ENCODE measurements at places on chromosomes 7 and 10.

DNA sequence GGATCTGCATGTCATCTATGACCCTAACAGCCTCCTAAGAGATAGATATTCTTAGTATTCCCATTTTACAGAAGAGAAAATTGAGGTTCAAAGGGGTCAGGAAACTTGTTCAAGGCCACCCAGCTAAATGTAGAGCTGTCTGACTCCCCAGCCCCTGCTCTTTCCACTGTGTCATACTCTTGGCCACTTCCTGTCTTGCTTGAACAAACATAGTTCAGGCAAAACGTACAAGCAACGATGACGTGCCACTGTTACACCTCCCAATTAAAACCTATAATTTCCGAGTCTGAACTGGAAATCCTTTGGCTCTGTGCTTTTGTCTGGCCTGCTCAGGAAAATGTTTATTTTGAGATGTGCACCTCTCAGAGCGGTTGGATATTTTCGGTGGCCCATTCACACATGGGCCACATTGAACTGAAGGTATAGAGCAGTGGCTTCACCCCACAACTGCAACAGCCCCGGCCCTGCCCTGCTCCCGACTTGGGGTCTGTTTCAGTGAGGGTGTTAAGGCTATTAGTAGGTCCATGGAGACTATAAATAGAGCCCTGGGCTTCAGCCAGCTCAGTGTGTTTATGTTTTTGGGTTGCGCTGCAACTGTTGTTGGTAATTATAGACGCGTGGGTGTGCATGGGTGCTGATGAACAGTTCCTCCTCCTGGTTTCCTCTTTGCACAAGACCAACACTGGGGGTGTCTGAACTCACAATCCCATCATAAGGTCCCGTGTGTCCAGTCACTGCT, 172.3 kb upstream of the ADO start:
- peak; percentile 94 for DNase-seq

DNA sequence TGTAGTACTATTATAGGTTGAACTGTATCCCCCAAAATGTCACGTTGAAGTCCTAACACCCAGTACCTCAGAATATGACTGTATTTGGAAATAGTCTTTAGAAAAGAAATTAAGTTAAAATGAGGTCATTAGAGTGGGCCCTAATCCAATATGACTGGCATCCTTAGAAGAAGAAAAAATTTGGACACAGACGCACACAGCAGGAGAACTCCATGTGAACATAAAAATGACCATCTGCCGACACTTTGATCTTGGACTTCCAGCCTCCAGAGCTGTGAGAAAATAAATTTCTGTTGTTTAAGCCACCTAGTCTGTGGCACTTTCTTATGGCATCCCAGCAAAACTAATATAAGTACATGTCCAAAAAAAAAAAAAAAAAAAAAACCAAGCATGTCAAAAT, 225.8 kb downstream of the PARD3 start:
- no peak for DNase-seq

DNA sequence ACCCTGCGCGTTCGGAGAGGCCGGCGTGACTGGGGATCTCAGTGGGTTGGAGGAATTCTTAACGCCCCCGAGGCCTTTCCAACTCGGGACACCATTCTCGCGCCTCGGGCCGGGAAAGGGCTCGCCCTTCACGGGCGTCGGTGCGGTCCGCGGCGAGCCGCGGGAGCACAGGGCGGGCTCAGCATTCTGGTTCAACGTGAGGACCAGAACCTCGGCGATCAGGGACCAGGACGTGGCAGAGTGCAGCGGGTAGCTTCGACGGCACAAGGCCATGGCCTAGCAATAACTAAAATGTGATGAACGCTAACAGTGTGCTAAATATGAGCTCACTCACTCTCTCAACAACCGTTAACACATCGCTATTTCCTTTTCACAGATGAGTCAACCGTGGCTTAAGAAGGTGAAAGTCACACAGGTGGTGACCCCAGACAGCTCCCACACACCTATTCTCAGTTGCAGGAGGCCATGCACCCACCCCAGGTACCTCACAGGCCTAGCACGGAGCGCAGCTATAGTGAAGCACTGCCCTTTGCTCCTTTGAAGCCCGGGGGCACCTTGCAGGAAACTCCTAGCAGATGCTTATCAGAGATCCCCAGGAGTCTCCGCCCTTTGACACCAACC, 4.5 kb upstream of the EMX2 start:
- DNase-seq: no peak

GRCh38 chr10:103451091-103451813, 918 bp downstream of the CALHM2 start:
- peak; percentile 54 for DNase-seq

DNA sequence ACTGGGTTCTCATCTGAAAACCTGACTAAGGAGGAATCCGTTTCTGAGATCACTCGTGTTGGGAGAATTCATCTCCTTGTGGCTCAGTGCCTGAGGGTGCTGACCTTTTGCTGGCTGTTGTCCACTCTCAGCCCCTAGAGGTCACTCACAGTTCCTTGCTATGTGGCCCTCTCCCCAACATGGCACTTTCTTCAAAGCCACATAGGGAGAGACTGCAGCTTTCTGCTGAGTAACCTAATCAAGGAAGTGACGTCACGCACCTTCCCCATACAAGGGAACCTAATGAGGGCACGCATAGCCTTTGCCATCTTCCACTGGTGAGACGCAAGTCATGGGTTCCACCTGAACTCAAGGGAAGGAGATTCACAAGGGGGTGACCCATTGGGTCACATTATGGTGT, 23.2 kb downstream of the STEAP1B start:
- no peak for DNase-seq

DNA sequence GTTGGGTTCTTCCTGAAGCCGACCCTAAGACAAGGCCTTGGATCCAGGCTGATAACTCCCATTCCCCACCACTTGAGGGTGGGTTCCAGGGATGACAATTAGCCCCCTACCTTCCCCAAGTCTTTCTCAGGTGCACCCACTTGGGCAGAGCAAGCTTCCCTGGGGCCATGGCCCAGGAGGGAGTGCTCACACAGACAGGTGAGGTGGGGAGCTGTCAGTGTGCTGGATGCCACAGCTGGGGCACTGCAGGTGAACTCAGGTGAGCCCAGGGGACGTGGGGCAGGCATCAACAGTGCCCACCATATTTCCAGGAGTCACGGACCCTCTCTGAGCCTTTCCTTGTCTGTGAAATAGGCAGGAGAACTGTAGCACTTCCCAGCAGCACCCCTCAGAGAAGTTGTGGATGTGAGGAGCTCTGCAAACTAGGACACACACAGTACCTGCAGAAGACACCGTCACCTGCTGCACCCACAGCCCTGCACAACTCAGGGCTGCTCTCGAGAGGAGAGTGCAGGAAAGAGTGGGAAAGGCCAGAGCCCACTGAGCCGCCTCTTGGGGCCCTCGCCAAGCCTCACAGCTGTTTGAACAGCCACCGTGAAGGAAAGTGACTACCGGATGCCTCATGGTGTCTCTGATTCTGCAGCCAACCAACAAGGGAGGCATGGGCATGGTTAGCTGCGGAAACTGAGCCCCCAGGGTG, 17.9 kb downstream of the SH3PXD2A start:
- no peak for DNase-seq

GRCh38 chr10:63477927-63478326, 12.2 kb upstream of the JMJD1C start:
- no peak for DNase-seq

DNA sequence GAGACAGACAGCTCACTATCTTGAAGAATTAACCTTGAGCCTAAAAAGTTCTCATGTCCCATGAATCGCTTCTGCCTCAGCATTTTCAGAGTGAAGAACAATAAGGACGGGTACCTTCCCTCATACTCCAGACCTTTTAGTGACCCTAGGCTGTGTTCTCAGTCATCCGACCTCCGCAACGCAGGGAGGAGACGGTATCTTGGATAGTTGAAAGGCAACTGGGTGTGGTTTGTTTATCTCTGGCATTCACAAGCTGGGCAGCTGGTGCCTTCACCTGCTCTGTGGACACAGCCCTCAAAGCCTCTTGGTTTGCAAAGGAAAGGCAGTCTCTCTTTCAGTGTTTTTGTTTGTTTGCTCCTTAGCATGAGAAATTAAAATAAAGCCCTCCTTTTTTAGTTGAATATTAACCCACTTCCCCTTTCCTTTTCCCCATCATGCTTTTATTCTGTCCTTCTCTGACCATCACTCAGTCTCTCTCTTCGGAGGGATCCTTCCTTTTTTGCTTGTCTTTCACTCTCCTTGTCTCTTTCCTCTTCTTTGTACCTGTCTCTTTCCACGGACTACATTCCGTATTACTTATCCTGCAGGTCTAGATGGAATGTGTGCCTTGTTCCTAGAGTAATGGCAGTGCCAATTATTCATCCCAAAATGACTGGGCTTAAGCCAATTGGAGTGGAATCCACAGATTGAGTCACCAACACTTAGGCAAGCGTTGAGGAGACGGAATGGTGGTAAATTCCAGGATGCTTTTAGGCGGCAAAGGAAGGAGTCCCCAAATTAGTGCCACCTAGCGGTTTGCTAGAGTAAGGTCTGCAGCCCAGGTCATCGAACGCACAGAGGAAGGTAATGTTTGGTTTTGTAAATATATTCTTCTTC, 45.8 kb downstream of the PRR15 start:
- no peak for DNase-seq

DNA sequence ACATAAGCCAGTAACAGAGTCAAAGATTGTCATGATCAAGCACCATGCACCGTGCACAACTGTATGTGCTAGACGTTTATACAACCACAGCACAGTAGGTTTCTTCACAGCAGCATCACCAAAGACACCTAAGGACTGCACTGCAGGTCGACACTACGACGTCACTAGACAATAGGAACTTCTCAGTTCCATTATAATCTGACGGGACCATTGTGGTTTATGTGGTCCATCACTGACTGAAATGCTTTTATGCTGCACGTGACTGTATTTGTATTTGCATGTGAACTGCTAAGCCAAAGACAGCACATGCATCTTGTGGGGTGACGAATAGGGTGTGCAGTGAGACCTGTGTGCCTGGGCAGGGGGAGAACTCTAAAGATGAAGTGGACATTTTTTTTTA, 164.9 kb downstream of the PARD3 start:
- peak; percentile 30 for DNase-seq

- DNase-seq: peak; percentile 90
Measured at GRCh38 chr10:32139223-32140073, 83.2 kb upstream of the KIF5B start.

DNA sequence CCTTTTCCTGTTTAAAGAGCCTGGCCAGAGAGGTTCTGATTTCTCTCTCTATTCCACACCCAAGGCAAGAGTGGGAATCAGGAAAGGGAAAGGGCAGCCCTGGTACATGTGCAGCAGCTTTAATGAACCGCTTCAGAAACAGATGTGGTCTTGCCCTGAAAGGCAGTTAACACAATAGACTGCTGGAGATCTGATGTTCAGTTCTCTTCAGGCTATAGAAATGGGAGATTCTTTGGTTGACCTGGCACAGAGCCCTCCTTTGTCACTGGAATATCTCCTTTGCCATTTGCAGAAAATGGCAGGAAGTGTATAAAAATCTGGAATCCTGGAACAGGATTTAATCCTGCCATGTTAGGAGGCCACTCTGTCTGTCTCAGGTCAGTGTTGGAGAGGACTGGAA, 36.3 kb upstream of the EXOC6 start:
- no peak for DNase-seq

DNA sequence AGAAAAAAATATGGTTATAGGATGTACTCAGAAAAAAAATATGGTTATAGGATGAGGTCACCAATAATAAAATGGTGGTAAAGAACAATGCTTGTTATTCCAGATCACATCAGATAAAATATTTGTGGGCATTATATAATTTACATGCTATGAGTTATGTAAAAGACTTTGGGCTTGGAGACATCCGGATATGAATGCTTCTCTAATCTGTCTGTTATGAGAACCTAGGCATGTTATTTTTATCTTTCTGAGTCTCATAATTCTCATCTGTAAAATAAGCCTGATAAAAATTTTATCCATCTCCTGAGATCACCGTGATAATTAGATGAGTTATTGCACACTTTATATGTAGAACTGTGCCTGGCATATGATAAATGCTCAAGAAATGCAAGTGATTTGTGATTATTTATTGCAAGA, 37.8 kb downstream of the DKK1 start:
- DNase-seq: no peak

DNA sequence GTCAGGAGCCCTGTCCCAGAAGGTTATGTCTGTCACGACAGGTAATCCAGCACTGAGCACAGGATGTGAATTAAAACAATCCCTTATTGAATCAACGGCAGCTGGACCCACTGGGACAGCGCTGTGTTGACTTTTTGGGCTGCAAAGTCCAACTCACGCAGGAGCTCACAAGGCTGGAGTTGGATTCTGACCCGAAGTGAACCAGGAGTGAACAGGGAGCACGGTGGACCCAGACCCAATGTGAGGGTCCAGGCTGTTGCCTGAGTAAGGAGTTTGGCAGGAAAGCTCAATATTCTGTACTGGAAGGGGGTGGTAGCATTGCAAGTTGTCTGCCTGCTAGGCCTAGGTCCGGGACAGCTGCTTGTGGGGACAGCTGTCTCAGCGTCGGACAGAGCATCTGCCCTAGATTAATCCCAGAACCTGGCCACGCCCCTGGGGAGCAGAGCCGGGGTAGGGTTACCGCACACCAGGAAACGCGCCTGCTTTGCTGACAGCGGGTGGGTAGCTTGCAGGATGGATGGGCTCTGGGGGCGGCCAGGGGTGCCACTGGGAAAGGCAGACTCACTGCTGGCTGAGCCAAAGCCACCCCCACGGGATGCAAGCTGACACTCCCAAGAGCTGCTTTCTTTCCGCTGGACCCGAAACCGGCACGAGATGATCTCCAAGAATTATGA, 24.0 kb downstream of the COL26A1 start:
- peak; percentile 65 for DNase-seq

DNA sequence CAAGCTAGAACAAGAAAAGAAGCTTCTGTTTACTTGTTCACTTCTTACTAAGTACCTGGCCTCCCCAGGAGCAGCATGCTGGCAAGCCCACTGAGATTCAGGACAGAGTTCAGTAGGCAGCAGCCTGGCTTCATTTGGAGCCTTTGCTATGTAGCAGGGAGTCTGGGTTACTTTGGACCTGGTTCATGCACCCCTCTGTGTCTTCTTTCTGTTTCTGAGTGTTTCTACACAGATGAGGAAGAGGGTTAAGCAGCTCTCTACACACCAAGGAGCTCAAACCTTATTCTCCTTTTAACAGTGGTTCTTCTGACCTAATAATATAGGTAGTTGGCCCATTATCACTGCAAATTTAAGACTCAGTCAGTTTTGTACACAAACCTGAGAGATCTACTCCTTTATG, 152.9 kb downstream of the ARID5B start:
- DNase-seq: no peak

DNA sequence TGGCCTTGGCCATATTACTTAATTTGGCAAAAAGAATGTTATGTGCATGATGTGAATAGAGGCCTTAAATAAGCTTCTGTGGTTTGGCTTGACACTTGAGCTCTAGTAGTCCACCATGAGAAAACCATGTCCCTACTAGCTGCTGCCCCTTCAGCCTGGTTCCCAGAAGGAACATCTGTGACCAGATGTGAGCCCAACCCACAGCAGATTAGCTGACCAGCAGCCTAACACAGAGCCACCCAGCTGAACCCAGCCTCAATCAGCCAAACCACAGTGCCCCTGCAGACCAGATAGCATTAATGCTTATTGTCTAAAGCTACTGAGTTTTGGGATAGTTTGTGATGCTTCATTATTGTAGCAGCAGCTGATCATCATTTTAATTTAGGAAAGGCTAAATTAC, 16.6 kb downstream of the JAZF1 start:
- peak; percentile 5 for DNase-seq

Data from MV-4-11 (cell line).